ENCODE measurements at places on chromosomes 6 and 20.

DNA sequence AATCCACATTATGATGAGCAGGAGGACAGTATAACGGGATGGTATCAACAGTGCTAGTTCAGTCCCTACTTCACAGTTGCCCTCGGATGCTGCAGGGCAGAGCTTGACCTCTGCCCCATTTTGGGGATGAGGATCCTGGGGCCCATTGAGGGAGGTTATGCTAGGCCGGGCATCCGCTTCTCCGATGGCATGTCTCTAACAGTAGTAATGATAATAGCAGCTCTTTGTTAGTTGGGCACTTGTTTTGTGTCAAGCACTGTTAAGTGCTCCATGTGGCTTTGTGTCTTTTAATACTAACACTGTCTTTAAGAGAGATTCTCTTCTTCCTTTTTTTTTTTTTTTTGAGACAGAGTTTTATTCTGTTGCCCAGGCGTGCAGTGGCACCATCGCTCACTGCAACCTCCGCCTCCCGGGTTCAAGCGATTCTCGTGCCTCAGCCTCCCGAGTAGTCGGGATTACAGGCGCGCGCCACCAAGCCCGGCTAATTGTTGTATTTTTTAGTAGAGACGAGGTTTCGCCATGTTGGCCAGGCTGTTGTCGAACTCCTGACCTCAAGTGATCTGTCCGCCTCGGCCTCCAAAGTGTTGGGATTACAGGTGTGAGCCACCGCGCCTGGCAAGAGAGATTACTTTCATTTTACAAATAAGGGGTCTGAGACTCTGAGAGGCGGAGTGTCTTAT is 1.1 kb downstream of the MAPRE1 start:
- no peak for DNase-seq

DNA sequence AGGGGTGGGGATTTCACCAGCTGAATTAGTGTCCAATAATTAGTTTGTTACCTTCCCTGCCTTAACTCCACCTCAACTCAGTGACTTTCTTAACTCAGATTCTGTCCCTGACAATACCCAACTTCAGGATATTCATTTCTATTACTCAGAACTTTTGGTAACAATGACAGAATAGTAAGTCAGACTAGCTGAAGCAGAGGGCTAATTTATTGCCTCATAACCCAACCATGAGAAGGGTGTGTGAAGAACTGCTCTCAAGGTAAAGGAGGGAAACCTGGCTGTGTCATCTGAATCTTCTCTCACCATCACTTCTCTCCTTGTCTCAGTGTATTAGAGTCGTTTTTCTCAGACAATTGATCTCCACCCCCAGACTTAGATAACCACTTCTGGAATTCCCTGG is 1.2 kb upstream of the PI3 start:
- no peak for DNase-seq

DNA sequence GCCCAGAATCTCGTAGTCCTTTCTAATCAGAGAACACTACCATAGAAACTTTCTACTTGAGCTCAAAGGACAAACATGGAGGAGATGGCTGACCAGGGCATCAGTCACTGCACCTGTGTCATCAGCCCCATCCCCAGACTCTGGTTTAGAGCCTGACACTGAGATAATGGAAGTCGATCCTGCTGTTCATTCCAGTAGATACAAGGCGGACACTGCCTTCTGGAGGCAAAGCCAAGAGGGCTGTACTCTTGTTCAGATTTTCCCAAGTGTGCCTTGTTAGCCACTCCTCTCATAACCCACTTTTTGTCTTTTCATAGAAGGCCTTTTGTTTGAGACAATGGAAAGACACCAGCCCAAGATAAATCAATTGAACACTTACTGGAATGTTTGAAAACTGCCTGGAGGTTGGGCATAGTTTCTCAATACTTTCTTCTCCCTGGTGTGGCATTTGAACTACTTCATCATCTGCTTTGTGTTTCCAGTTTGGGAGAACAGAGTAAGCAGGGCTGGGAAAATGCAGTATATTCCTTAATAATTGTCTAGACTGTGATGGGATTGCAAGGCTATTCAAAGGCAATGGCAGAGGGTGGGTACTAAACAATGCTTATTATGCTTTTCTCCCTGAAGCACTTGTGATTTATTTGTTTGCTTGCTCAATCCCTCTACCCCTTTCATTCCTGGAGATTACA is 99.7 kb downstream of the CLIC5 start:
- no peak for DNase-seq

DNA sequence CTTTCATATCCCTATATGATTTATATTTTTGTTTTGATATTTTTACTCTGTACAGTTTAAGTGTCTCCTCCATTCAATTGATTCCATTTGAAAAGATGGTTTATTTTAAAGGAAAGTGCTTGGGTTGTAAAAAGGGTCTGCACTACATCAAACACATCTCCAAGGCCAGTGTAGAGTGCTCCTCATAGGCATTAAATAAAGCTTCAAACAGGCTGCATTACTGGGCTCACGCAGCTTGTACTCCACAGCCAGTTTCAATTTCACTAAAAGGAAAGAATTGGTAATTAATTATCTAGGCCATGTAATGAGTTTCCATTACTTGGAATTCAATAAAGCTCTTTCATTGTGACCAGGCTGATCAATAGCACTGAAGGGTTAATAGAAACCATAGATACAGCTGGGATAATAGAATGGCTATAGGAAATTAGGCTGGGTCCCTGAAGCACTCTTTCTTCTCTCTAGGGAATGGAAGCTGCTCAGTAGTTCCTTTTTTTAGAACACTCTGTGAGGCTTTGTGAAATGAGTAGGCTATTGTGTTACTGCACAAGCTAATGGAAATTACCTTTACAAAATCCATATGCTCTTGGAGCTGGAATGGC is 442.2 kb downstream of the RNF144B start:
- DNase-seq: no peak

- no peak for DNase-seq
Measured at GRCh38 chr6:17972074-17972952, 15.1 kb downstream of the KIF13A start.

DNA sequence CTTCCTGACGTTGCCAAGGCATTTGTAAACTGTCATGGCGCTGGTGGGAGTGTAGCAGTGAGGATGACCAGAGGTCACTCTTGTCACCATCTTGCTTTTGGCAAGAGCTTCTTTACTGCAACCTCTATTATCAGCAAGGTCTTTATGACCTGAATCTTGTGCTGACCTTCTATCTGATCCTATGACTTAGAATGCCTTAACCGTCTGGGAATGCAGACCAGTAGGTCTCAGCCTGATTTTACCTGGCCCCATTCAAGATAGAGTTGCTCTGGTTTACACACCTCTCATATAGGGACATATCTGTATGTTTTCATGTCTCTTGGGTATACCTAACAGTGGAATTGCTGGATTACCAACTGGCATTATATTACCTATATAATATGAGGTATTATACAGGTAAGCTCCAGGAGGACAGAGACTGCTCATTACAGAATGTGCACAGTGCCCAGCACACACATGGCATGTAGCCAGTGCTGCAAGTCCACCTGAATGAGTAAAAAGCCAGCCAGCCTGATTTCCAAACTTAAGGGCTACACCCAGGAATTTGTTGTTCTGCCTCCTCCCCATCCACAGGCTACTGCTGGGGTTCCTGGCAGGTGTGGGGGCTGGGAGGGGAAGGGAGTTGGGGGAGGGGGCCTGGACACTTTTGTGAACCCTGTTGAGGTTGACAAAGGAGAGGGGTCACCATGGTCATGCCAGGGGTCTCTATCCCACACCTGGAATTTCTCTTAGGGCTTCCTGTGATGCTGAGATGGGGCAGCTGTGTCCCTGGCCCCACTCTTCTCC is 35.2 kb upstream of the BLCAP start:
- no peak for DNase-seq

GRCh38 chr20:37947943-37948342 is 45.0 kb downstream of the VSTM2L start:
- DNase-seq: no peak

- no peak for DNase-seq
Measured at GRCh38 chr6:84411060-84411629, 183.7 kb upstream of the CEP162 start.

DNA sequence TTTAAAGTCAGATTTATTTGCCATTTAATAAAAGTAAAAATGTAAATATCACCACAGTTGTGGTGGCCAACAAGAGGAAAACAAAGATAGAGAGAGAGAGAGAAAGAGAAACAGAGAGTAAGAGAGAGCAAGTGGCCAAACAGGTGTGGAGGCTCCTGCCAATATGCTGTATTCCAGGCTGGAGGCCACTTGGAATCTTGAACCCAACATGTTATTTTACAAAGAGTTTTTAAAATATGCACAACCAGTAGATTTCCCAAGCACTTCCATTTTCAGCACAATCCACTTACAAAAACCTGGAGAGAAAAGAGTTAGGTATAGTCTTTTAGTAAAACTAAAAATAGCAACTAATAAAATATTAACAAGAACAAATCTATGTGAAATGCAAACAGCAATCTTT is 1323.1 kb upstream of the CITED2 start:
- no peak for DNase-seq

DNA sequence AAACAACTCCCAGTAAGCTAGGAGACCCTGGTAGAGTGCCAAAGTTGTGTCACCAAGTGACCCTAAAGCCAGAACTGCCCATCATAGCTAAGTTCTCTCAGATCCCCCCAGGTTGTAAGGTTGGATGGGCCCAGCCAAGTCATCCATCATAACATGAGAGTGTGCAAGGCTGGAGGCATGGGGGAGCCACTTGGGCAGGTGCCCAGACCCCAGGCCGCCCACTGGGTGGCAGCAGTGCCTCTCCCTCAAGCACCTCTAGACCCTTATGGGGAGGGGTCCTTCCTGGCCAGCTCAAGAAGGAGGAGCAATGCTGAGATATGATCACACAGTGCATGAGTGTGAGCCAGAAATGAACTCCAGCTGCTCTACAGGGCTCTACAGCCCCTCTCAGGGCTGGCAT is 154.5 kb downstream of the MYLK4 start:
- no peak for DNase-seq

GRCh38 chr6:167435209-167435728 is 110.4 kb downstream of the TTLL2 start:
- no peak for DNase-seq

- no peak for DNase-seq
Measured at GRCh38 chr6:122408702-122409458, 9.4 kb downstream of the HSF2 start.

GRCh38 chr6:156378853-156379252 is 398.3 kb upstream of the ARID1B start:
- no peak for DNase-seq

GRCh38 chr20:33995053-33995831 is 1.5 kb downstream of the RALY start:
- no peak for DNase-seq

DNA sequence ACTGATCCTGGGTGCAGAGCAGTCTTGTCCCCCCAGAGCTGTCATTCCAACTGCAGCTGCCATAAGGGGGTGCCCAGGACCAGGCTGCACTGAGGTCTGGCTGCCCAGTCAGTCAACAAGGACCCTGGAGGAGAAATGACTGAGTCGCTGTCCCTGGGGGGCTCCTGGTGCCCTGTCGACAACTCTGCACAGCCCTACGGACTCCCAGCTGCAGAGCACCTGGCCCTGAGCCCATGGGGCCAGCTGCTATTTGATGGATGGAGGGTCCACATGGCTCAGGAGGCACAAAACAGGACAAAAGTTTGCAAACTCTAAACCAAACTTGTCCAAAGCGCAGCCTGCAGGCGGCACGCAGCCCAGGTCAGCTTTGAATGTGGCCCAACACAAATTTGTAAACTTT is 46.3 kb upstream of the RPS6KA2 start:
- no peak for DNase-seq

- no peak for DNase-seq
Measured at GRCh38 chr6:16751251-16751946, 9.9 kb downstream of the ATXN1 start.

DNA sequence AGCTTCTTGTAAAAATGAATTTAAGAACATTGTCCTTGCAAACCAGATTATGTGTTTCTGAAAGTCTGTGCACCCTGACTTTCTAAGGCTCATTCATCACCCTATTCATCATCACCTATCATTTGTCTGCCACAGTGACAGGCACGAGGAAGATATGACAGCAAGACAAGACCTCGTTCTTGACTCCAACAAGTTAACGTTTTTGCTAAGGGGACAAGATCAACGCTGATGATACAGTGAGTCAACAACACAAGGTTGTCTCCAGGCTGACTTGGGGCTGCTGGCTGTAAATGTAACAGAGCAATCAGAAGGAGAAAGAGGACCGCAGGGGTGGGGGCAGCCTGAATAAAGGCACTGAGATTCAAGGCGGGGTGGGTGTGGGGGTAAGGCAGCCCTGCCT is 94.2 kb downstream of the FOXC1 start:
- no peak for DNase-seq

GRCh38 chr6:106626485-106626884 is 2.8 kb downstream of the RTN4IP1 start:
- no peak for DNase-seq

- DNase-seq: no peak
Measured at GRCh38 chr6:36633915-36634314, 39.8 kb downstream of the SRSF3 start.

GRCh38 chr20:36153736-36154699 is 522 bp upstream of the EPB41L1 start:
- peak; percentile 19 for DNase-seq

GRCh38 chr6:9121549-9121948 is 686.2 kb upstream of the SLC35B3 start:
- no peak for DNase-seq

Measured in stimulated activated CD4-positive, alpha-beta T cell treated with anti-CD3 and anti-CD28 coated beads, Interleukin-2, amount 100 ng/mL, for 4 hours (primary cell).